Omental fat pad (tissue), 4 donors: ENCODE measurements at places on chromosomes 2 and 18.

DNA sequence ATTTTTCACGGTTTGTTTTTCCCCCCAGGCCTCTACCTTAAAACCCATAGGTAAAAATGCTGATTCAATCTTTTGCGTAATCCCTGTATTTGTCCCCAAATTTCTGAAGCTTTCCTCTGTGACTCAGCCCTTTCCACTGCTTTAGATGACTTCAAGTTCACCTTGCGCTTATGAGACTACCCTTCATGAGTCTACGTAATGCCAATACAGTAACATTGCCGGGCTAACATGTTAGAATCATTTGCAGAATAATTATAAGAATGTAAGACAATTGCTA is 283.0 kb downstream of the TMX3 start:
- DNase-seq: no peak

DNA sequence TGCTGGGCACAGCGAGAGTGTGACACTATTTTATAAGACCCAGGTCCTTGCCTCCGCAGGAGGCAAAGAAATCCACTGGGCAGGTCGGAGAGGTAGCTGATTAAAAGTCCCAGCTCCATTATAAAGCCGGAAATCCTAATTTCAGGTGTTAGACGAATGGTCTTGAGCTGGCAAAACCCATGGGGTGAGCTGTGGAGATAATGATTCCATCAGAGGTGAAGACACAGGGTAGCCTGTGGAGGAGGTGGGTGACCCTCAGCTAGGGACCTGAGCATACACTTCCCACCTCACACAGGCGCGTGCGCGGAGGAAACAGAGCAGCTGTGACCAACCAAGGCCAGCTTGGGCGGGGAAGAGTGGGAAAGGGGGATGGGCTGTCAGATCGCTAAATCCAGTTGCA is 201.7 kb upstream of the CXCR4 start:
- no peak for DNase-seq

DNA sequence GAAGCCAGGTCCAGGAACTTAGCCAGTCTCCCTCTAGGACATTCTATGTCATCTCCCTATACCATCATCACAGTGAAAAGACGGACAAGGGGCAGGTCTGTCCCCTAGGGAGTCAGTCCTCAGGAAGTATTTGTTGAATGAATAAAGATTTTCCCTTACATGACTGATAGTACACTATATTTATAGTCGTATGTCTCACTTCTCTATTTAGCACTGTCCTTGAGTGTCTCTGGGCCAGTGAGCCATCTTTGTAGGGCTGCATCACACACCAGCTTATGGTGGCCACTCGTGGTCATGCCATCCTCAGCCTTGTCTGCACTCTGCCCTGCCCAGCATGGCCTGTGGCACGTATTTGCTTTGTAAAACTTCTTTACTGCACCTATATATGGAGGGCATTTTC is 25.8 kb downstream of the PTPN18 start:
- no peak for DNase-seq

- no peak for DNase-seq
Measured at GRCh38 chr2:48219555-48220436, 310.2 kb upstream of the STON1 start.

DNA sequence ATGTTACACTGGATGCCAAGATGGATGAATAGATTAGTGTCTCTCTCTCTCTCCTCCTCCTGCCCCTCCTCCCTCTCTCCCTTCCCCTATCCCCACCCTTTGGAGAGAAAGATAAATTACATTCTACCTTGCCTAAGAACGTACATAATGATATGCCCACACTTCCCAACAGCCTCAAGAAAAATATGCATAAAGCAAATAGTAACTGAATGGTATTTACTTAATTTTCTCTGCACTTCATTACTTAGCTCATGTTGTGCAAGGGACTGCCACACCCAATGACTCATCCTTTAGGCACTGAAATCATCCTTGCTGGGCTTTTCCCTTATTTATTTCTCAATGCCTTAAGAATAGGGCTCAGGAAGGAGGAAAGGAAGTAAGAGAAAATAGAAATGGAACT is 137.3 kb upstream of the PID1 start:
- DNase-seq: peak; percentile 86

DNA sequence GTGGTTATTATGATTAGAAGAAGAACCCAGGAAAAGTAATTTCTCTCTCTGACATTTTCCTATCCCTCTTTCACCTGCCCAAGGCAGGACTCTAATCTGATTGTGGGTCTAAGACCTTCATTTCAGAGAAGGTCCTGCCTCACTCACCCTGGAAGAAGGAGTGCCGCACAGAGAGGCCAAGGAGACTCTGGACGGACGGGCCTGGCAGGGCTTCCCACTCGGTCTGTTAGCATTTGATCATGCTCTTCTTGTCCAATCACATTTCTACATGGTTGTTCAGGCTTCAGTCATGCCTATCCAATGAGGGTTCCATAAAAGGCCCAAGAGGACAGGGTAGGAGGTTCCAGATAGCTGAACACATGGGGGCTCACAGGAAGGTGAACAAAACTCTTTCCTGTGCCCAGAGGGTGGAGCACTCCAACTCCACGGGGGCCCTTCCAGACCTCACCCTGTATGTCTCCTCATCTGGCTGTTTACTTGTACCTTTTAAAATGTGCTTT is 27.0 kb downstream of the ZNF892 start:
- no peak for DNase-seq

DNA sequence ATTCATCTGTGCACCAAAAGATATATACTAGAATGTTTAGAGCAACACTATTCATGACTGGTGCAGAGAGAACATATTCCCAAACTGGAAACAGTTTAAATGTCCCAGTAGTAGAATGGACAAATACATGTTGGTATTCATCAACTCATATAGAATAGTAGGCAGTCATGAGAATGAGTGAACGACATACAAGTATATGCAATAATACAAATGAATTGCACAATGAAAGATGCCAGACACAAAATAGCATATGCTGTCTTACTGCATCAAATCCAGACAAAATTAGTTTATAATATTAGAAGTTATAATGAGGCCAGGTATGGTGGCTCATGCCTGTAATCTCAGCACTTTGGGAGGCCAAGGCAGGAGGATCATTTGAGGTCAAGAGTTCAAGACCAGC is 8.3 kb upstream of the PRKAG3 start:
- DNase-seq: no peak

- DNase-seq: no peak
Measured at GRCh38 chr2:160309585-160309984, 109.5 kb upstream of the ITGB6 start.

- no peak for DNase-seq
Measured at GRCh38 chr2:19835781-19836281, 66.0 kb downstream of the TTC32 start.

GRCh38 chr18:36352384-36352783 is 54.9 kb downstream of the FHOD3 start:
- no peak for DNase-seq

GRCh38 chr2:148603562-148603920 is 41.0 kb upstream of the EPC2 start:
- DNase-seq: no peak

DNA sequence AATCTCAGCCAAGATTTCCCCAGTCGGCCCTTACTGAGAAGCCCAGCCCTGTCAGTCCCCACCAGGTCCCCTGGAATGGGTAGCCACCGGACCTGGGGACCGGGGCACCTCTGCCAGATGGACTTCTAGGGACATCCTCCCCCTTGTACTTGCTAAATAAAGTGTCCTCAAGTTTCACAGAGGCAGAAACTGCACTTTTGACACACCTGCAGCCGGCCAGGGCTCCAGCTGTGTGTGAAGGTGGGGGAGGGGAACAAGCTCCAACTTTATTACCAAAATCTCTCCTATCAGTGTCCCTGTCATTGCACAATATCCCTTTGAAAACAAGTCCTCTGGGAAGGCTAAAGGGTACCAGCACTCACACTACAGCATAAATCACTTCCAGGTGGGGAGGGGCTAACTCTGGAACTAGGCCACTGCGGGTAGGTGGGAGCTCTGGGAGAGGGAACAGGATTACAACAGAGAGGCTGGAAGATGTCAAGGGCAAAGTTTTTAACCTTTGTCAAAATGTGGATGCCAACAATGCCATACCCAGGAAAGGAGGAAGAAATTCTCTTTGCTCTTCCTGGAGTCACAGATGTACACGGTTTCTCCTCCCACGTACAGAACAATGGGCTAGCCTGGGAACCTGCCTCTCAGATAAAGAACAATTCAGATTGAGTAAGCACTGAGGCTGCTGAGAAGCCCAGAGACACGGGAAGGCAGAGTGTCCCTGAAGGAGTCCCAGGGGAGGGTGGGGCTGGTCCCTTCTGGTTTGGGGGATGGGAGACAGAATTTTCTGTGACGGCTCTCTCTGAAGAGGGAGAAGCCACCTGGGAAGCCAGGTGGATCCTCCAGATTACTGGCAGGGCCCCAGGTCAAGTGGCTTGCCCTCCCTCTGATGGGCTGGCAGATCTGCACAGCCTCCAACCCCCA is 11.0 kb downstream of the SDC1 start:
- DNase-seq: no peak

DNA sequence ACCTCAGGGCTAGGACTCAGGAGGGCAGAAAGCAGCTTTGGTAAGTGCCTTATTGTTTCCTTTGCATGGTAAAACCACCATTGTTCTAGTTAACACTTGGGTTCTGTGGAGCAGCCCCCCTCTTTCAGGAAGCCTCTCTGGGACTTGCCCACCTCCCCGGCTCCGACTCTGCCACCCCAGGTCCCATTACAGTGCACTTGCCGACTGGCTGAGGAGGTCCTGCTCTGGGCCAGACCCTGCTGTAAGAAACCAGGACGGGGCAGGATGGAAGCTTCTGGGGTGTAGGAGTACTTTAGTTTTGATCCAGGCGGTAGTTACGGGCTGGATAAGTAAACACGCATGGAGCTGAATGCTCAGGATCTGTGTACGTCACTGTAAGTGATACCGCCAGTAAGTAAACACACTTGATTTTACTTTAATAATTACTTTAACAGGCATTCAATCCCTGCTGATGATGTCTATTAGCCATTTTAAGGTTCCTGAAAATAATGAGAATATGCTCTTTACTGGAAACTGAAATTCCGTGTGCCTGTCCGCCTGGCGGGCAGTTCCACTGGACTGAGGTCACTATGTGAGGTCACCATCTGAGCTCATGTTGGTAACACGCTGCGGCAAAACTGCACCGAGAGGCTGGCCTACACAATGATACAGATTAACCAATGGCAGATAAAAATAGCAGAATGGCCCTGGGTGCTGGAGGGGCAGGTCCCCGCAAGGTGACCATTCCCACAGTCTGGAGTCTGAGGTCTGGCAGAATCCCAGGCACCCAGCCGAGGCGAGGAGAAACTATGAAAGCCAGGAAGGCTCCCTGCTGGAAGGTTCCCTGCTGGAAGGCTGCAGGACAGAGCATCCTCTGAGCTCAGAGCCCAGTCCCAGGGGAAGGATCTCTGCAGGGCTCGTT is 25.2 kb downstream of the HS1BP3 start:
- no peak for DNase-seq

DNA sequence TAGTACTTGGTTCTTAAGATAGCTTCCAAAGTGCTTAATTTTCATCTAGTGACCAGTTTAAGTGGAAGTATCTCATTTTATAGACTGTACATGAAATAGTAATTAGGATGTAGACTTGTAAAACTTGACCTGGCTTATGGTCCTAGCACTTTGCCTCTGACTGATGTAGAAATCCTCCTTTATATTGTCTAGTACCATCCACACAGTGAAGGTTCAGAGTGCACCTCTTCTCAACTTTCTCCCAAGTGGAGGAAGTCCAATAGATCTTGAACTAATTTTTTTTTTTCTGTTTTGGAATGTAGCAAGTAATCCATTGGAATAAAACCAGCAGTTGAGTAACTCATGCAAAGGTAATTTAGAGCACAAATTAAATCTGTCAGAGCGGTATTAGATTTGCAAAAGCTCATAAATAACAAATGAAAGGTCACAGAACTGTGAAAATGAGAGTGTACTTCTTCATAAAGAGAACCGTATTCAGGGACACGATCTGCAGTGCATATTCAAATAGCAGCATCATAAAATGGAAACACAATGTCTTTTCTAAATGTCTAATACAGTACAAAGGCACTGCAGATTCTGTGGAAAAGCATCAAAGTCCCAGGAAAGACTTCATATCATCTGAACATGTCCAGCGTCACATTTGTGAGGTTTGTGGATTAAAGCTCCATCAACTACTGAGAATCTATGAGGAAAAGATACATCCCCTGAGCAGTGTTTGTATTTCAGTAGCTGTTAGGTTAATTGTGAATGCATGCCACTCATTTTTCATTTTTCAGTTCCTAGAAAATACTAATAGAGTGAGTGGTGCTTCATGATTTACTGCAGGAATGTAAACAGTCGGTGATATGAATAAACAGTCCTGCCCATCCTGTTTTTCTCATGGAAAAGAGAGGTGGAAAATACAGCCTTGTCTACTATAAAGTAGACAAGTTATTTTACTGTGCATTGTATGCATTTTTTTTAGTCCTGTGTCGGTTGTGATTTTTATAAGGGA is 100.7 kb downstream of the LYPD6 start:
- no peak for DNase-seq

GRCh38 chr2:191957996-191958860 is 111.3 kb upstream of the CAVIN2 start:
- DNase-seq: no peak

DNA sequence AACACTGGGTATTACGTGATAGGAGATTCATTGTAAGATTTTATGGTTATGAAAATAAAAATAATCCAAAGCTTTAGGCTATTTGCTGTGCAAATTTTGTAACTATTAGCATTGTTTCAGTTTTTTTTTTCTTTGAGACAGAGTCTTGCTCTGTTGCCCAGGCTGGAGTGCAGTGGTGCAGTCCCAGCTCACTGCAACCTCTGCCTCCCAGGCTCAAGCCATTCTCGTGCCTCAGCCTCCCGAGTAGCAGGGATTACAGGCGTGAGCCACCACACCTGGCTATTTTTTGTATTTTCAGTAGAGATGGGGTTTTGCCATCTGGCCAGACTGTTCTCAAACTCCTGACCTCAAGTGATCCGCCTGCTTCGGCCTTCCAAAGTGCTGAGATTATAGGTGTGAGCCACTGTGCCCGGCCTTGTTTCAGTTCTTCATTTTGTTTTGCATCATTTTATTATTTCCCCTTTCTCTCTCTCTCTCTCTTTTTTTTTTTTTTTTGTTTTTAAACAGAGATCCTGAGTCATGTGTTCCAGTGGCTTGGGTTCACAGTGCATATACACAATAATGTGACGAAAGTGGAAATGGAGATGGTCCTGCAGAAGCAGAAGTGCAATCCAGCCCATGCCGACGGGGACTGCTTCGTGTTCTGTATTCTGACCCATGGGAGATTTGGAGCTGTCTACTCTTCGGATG is 25.8 kb downstream of the CASP10 start:
- no peak for DNase-seq

- no peak for DNase-seq
Measured at GRCh38 chr18:28432339-28432738, 255.4 kb upstream of the CDH2 start.

DNA sequence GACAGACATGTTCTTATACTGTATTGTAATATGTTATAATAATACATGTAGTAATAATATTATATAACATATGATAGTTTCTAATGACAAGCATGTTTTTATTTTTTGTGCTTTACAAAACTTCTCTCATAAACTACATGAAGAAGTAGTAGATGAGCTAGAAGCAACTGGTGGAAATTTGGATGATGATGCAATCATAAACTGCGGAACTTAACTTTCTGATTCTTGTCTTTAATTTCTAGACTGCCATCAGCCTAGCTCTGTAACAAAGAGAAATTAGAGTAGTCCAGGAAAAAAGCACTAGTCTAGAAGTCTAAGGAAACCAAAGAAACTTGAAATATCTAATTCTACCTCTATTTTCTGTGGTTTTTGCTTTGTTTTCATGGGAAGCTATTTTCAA is 71.0 kb upstream of the SPATS2L start:
- no peak for DNase-seq

- DNase-seq: no peak
Measured at GRCh38 chr18:14949800-14950664, 202.1 kb downstream of the ANKRD30B start.
